ENCODE measurements at places on chromosomes 16 and 17. TPM values are rescaled to one million over a fixed set of nuclear protein-coding genes. Genes with fewer than 3 reads are reported as not detected.

DNA sequence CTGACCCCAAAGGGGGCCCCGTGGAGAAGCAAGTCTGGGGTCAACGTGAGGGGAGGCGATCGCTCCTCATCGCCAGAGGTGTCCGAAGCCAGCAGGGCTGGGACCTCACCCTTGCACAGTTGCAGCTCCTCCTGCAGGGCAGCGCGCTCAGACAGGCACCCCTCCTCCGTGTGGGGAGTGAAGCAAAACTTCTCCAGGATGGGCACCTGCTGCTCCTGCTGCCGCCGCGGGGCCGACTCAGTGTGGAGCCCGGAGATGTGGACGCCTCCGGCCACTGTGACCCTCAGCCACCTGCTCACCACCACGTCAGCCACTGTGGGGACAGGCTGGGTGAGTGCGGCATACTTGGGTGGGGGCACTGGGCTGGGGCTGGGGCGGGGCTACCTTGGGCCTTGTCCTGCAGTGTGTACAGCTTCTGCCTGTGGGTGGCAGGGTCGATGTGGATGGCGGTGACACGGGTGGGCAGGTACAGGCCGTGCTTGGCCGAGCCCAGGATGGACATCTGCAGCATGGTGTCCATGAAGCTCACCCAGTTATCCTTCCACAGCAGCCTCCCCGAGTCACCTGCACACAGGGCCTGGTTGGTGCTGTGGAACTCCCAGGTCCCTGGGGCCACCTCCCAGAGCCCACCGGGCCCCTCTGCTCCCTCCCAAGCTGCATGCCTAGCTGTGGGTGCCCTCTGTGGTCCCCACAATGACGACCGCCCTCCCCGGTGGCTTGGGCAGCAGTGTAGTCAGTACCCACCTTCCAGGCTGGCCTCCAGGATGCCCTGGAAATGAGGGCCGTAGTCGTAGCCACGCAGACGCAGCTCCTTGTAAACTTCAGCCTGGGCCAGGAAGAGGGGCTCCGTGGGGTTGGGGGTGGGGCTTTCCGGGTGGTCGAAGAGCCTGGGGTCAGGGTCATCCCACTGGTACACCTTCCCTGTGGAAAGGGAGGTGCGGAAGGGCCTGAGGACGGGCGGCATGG is 10.8 kb downstream of the FASN start:
- DNase-seq = no peak

- DNase-seq = no peak
Observed at GRCh38 chr17:17456251-17456650, 20.5 kb upstream of the MED9 start.

FN3K gene
- 27.9 TPM for total RNA-seq

DNASE1L2 gene
- total RNA-seq = 2.0 TPM

C16orf92 gene
- not detected for total RNA-seq

LSM12 gene
- total RNA-seq = 39.1 TPM

- DNase-seq = no peak
Observed at GRCh38 chr17:44233582-44233981, 14.1 kb upstream of the UBTF start.

- DNase-seq = peak; percentile 93
Observed at GRCh38 chr17:40322358-40323315, 13.7 kb downstream of the RARA start.

DNA sequence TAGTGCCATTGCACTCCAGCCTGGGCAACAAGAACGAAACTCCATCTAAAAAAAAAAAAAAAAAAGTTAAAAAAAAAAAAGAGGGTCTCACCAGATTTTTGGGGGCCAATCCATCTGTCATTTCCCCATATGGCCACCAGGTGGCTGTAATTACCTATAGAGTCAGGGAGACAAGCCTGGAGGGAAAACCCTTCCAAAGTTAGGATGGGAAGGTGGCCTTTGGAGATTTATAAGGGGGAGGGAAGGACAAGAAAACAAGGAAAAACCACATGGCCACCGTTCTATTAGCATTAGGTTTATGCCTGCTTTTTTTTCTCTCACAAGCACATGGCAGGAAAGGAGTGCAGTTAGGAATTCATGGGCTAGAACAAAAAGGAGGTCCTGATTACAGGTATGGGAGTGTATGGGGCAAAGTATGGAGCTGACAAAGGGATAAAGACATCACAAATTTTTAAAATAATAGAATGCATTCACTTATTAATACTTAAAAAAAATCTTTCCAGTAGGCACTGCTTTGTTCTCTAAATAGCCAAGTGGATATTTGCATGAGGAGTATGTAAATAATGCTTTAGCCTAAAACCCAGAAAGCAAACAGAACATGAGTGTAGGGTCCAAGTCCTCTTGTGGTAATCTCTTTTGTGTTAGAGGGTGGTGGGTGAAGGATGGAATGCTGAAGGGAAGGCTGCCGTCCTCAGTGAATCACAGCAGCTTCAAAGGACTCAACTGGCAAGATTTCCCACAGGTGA is 5.1 kb downstream of the CYB5D1 start:
- DNase-seq = no peak

DNA sequence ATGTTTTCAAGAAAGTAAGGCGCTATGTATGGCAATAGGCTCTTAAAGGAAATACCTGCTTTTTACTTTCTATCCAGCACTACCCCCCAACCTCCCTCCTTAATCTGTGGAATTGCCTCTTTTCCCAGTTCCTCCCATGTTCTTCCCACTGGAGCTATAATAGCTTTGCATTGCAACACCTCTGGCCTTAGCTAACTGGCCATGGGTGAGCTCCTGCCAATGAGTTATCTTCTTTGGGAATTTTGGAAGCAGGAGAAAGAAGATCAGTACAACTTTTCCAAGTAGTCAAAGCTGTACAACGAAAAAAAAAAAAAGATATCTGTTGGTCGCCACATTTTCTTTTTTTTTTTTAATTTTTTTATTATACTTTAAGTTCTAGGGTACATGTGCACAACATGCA is 398.0 kb downstream of the NPIPA8 start:
- DNase-seq = no peak

KRT24 gene
- total RNA-seq = not detected

CHST5 gene
- 0.62 TPM for total RNA-seq

DNA sequence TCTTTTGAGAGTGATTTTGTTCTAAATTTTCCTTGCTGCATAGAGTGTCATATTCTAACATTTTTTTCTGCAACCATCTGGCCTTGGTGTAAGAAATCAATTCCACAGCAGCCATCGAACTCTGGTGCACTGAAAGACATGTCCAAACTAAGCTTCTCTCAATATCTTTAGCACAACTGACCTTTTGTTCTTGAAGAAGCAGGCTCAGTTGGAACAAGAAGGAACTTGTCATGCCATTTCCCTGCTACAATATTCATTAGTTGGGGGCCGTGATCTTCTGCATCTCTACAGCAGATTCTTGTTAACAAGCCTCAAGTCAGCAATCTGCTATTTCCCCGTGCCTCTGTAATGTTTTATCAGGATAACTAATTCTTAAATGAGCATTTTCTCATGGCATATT is 1305.6 kb downstream of the CDH11 start:
- DNase-seq = no peak

CRYBA1 gene
- not detected for total RNA-seq

DNA sequence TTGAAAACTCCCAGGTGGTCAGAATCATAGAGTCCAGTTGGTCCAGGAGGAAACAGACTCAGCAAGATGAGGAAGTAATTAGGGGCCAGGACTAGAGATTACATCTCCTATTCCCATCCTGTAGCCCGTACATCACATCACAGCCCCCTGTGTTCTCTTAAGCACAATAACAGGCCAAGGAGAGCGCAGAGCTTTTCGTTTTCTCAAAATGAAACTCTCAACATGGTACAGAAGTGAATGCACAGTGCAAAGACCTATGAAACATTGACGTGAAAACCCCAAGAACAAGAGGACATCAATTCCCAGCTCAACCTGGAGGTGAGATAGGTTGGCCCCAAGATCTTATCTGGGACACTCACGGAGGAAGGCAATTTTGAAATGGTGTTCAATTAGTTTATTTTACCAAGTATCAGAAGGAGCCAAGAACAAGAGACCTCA is 9.0 kb downstream of the PIK3R5 start:
- DNase-seq = no peak

DNA sequence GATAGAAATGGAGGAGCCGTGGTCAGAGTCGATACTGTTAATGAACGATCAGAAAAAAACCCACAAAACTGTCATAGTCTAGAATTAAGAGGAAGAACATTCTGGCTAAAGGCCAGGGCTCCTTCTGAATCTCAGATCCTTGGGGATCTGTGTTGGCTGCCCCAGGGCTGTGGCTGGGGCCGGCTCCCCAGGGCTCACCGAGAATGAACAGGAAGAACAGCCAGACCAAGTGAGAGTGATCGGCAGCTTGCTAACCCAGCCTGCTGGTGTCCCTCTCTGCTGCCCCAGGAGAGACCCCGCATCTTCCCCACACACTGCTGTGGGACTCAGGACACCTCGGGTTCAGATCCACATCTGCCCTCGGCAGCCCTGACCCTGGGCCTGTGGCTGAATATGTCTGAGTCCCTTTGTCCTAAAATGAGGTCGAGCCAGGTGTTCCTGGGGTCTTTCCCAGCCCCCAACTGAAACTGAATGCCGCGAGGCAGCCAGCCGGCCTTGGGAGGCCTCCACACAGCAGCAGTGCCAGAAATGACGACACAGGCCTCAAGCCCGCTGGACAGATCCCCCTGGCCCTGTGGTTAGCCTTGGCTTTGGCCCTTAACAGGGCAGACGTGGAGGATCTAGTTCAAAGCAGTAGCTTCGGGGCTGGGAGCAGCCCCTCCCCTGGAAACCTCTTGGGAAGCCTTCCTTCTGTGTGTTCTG is 23.9 kb upstream of the CLEC18A start:
- no peak for DNase-seq

TMEM238L gene
- not detected for total RNA-seq

KRTAP9-8 gene
- not detected for total RNA-seq

DNA sequence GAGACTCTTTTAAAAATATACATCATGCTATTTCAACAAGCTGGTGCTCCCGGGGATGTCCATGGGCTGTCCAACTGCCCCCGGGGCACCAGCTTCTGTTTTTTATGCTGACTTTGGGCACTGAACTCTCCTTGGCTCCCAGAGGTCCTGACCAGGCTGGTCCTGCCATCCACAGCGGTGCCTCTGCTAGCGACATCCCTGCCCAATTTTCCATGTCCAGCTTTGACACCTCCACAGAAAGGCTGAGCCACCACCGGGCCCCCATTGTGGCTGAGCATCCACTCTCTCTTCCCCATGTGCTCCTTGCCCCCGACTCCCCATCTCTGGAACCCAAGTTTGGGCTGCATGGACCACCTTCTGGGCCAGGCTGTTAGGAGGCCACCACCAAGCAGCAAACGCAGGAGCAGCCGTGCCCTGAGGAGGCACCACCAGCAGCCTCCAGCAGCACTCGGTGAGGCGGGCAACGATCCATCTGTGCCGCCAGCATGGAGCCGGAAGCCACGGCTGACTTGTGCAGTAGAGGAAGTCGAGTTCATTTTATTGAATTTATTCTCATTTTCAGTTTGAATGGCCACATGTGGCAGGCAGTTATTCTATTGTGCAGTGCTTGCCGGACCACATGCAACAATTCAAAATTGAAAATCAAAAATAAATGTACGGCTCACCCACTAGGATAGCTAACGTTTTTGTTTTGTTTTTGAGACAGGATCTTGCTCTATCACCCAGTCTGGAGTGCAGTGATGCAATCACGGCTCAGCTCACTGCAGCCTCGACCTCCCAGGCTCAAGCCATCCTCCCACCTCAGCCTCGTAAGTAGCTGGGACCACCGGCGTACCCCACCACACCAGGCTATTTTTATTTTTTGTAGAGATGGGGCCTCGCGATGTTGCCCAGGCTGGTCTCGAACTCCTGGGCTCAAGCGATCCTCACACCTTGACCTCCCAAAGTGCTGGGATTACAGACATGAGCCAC is 2.8 kb upstream of the MEAK7 start:
- DNase-seq = peak; percentile 45

KREMEN2 gene
- not detected for total RNA-seq

GPR139 gene
- not detected for total RNA-seq

DNA sequence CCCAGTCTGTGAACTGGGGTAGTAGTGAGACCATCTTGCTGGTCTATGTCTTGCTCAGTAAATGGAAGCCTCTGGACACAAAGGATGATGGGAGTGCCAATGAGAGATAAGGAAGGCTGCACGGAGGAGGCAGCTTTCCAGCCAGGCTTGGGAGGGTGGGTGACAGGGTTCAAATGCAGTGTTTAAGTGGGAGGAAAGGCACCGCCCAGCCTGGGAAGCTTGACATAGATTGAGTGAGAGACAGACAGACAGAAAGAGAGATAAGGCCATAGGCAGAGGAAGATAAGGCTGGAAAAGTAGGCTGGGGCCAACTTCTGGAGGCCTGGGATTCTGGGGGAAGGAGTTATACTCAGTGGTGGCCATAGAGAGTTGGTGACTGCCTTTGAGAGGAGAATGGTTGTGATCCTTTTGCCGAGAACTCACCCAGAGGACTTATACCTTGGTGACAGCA is 7.2 kb upstream of the COL1A1 start:
- no peak for DNase-seq

GRCh38 chr16:65125322-65125721 is 3.5 kb upstream of the CDH11 start:
- DNase-seq = no peak

DNA sequence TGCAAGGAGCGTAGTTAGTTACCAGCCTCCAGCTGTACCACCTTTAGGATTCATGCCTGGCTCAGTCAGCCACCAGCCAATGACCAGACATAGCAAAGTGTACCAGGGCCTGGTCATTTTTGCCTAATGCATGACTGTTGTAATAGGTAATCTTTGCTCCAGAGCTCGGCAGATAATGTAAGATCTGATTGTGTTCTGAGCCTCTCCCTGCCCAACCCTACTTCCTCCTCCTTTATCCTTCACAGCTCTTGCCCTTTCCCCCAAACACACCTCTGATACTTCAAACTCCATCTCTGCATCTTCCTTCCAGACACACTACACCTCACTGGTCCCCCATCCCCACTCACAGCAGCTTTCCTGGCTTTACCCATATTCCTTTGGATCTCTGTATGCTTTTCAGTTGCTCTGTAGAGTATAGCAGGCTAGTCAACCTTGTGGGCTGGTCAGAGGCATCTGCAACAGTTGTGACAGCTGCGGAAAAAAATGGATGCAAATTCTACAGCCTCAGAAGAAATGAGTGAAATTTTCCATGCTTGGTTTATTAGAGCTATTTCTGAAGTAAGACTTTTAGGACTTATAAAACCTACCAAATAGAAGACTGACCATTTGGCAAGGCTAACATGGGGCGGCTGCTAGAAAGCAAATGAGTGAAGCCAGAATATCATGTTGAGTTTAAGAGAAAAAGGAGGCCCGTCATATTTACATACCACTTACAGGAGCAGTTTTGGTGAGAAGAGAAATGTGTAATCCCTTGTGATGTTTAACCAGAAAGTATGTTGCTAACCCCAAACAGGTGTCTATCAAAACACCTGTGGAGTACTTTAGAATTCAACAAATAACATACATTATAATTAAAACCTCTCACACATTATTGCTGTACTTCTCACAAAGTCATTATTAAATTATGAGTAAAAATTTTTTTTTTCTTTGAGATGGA is 19.9 kb upstream of the C16orf87 start:
- DNase-seq = no peak

MAZ gene
- total RNA-seq = 169 TPM

GAA gene
- total RNA-seq = 143 TPM
